A549 treated with Hydrocortisone at 1 μM for 4 hours (cell line): ENCODE measurements at places on chromosomes 5 and 9. TPM values are rescaled to one million over a fixed set of nuclear protein-coding genes. Genes with fewer than 3 reads are reported as not detected.

SCGB3A2 gene
- not detected in 5 replicates for total RNA-seq

SVEP1 gene
- total RNA-seq, result 1.6 to 2.0 TPM (median 1.7 TPM) in 5 replicates

GFI1B gene
- 0.07 to 0.20 TPM (median 0.10 TPM) in 5 replicates for total RNA-seq

DBH gene
- not detected in 5 replicates for total RNA-seq

TSSK1B gene
- not detected in 5 replicates for total RNA-seq

TJP2 gene
- 3.4 to 5.5 TPM (median 4.9 TPM) in 5 replicates for total RNA-seq

CFAP157 gene
- 0.03 to 0.08 TPM (median 0.05 TPM) in 5 replicates for total RNA-seq

NR5A1 gene
- 0.05 to 0.10 TPM (median 0.07 TPM) in 4 of 5 replicates, not detected in the other for total RNA-seq

SYK gene
- total RNA-seq, result 0.02 to 0.08 TPM (median 0.05 TPM) in 4 of 5 replicates, not detected in the other

LCN2 gene
- total RNA-seq, result 2.8 to 5.4 TPM (median 3.3 TPM) in 5 replicates

ARID3C gene
- total RNA-seq, result 0.21 to 0.25 TPM (median 0.22 TPM) in 5 replicates

ANKRD34B gene
- 0.03 to 0.17 TPM (median 0.06 TPM) in 3 of 5 replicates, not detected in the others for total RNA-seq

IRX1 gene
- total RNA-seq, result not detected in 5 replicates

TAF1L gene
- total RNA-seq, result 0.01 TPM in 1 of 5 replicates, not detected in the others

DOCK8 gene
- 0.20 to 0.46 TPM (median 0.37 TPM) in 5 replicates for total RNA-seq

CENPP gene
- 6.8 to 7.9 TPM (median 7.0 TPM) in 5 replicates for total RNA-seq

TEX48 gene
- total RNA-seq, result not detected in 5 replicates

ARSI gene
- 30.4 to 36.6 TPM (median 34.3 TPM) in 5 replicates for total RNA-seq

ZNF483 gene
- 0.18 to 0.94 TPM (median 0.49 TPM) in 5 replicates for total RNA-seq

CCL19 gene
- total RNA-seq, result not detected in 5 replicates
